ENCODE measurements at places on chromosomes 2 and 18.

DNA sequence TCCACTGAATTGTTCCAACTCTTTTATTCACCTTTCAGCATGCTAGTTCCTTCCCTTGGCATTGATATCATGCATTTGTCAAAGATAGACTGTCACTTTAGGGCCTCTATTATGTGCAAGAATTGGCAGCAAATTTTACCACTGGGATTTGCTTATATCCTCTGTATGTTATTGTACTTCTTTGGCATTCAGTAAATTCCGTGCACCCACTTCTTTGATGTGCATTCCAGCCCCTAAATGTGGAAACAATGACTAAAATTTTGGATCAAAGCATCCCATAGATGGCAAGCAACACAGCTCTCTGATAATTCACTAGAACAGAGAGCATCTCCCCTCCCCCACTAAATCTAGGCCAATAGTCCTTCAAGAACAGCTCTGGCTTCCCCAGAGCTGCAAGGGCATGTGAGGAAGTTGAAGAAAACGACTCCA, 399.0 kb upstream of the HNRNPA3 start:
- no peak for DNase-seq

- no peak for DNase-seq
Measured at GRCh38 chr18:76506974-76507764, 12.1 kb upstream of the ZNF516 start.

DNA sequence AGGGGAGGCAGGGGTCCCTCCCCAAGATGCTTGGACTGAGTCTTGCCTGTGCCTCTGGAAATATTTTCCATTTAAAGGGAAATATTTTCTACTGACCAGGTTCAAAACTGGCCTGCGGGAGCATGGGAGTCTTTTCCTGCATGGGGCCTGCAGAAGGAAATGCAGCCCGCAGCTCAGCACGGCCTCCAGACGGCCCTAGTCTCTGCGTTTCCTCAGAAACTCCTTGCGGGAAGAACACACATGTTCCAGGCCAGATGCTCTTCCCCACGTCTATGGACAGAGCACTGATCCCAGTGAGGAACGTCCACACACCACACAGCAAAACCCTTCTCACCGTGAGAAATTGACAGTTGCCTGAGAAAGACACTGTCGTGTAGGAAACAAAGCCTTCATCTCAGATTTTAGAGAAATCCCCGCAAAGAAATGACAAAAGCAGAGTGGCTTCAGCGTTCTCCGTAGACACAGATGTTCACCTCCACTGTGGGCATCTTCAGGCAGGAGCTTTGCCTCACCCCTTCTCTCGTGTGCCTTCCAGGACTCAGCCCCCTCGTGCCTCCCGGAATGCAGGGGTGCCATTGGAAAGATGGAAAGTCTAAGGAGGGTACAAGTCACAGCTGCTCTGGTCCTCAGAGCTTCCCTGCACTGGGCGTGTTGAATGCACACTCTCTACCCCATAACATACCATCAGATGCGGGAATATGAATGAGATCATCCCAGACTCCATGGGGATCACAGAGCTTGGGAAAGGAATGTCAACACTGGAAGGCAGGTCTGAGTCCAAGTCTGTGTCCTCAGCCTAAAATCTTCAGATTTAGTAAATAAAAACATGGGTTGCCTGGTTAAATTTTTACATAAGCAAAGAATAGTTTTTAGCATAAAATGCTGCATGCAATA, 438.7 kb upstream of the SALL3 start:
- DNase-seq: no peak

GRCh38 chr2:200383380-200384110, 77.1 kb downstream of the SPATS2L start:
- DNase-seq: no peak

- DNase-seq: no peak
Measured at GRCh38 chr2:127565261-127566138, 30.0 kb downstream of the MYO7B start.

GRCh38 chr2:156841321-156841720, 405.1 kb downstream of the GPD2 start:
- no peak for DNase-seq

DNA sequence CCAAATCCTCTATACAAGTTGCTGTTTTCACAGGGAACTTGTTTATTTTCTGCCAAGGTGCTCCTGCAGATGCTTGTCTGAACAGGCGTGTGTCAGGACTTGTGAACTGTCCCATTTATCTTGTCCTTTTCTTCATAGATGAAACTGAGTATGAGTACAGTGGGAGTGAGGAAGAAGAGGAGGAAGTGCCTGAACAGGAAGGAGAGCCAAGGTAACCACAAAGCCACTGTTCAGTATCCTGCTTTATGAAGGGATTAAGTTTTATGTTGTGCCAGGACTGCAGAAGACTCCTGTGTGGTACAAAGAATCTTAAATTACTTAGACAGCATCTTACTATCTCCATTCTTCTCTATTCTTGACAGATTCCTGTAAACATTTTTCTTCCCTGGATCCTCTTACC, 145.0 kb downstream of the MAP4K4 start:
- no peak for DNase-seq

DNA sequence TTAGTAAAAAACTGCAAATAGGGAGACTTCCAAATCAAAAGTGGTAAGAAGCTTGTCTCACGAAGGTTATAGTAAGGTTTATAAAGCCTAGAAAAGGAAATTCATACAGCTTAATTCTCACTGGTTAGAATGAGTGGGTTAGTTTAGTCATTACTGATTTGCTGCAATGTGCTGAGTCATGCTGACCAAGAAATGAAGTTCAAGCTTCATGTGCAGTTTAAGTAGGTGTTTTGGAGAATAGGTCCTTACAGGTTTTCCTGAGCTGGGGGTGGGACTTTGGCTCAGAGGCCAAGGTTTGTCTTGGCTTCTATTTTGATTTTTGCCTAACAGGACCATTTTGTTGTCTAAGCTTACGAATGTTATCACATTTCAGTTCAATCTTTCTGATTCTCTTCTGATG, 15.1 kb downstream of the CLIP4 start:
- peak; percentile 39 for DNase-seq

DNA sequence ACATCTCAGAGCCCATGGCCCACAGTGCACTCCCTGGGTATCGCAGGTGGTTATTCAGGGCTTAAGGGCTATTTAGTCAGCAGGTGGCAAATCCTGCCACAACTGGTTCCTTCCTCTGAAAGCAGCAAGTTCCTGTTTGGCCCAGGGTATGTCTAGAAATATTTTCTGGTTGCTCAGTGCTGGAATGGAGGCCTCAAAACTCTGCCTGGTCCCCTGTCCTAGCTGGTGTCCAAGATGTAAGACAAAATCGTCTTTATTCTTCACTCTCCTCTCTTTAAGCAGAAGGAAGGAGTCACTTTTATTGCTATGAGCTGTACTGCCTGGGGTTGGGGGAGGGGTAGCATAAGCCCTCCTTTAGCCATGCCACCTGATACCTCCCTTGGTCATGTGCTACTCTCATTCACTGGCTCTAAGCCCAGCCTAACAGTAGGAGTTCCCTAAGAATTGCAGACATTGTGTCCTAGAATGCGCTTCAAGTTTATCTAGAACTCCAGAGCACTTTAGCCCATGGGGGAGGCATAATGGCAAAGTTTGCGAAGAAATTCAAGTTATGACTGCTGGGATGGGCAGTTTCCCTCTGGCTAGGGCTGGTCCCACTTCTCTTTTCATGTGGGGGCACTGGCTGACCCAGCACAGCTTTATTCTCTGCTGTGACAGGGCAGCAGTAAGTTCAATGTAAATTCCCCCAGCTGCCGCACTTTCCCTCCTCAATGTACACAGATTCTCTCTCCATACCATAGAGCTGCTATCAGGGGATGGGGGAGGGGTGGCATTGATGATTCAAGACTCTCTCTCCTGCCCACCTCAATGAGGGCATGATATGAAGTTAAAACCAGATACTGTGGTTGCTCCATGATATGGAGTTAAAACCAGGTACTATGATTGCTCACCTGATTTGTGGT, 27.1 kb upstream of the CWC22 start:
- no peak for DNase-seq

GRCh38 chr2:158893474-158893873, 75.0 kb upstream of the TANC1 start:
- no peak for DNase-seq

DNA sequence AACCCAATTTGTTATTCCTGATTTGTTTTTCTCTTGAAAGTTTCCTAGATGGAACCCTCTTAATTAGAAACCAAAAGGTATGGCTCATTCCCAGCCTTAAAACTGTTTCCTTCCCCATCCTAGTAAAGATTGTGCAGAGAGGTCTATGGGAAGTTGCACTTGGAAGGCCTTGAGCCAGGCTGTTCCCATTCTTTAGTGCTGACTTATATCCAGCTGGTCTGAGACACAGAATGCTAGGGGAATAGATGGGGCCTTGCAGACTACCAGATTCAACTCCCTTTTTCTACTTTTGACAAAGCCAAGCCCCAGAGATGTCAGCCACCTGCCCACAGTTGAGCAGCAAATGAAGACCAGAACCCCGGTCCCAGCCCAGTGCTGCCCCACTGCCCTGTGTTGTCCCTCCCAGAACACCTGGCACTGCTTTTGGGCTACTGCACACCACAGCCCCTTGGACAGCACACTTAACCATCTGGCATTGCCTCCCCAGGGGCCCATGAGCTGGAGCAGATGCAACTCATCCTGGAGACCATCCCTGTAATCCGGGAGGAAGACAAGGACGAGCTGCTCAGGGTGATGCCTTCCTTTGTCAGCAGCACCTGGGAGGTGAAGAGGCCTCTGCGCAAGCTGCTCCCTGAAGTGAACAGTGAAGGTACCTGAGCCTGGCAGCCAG, 98.2 kb downstream of the MRO start:
- DNase-seq: no peak

- DNase-seq: no peak
Measured at GRCh38 chr18:21327101-21327500, 85.1 kb downstream of the GREB1L start.

GRCh38 chr2:26164641-26165211, 8.2 kb upstream of the GAREM2 start:
- no peak for DNase-seq

DNA sequence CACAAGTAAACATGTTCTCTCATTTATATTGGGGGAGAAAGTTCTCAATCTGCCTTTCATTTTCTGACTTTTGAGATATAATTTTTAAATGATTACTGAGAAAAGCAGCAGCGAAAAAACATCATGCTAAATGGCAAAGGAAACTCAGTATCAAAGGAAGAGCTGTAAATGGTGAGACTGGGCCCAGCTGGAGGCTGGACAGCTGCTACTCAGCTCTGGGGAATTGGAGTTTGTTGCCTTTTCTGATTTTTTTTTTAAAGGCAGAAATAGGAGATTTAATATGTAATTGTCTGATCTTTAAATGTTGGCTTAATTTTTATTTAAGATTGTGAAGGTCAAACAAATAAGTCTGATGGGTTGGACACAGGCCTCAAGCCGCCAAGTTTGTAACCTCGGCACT, 137.1 kb upstream of the TACR1 start:
- no peak for DNase-seq

DNA sequence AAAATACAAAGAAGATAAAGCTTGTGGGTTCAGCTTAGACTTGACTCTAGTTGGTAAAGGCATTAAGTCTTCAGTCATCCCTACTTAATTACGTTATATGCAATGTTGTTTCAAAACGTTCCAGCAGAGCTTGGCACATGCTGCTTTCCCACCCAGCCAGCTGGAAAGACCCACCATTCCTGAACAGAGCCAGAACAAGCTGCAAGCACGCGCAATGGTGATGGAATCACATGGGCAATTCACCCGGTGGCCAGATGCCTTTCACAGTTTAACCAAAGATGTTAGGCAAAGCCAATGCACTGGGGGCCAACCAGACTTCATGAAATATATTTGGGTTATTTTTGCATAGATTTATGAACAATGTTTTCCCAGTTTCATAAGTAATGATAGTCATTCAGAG, 123.4 kb upstream of the CDH20 start:
- DNase-seq: no peak

GRCh38 chr2:72135921-72136320, 11.7 kb downstream of the CYP26B1 start:
- DNase-seq: no peak

DNA sequence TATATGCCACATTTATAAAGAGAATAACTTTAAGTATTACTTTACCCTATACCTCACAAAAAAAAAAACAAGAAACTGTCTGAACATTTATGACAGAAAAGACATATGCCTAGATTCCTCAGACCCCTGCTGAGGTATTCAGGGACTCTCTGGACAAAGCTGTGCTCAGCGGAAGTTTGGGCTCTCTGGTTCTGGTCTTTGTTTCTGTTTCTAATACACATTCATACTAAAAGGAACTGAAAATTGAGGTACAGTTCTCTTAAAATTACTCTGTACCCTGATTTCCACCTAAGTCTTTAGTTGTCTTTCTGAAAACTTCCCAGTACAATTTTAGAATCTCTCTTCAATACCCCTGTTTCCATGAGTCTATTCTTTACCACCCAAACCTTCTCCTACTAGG, 160.3 kb downstream of the IKZF2 start:
- DNase-seq: no peak

DNA sequence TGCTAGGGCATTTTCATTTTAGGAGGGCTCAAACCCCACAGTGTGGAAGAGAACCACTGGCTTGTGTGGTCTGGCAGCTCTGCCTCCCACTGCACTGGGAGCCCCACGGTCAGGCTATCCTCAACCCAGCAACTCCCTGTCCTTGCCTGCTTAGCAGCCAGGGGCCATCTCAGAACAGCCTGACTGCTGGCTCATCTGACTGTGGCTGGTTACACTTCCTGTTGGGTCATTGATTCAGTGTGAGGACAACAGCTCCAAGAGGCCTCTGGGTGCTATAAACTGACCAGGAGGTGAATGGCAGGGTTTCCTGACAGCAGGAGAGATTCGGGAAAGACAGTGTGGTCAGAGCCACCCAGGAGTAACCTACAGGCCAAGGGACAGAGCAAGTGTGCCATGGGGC, 40.1 kb downstream of the AMER3 start:
- DNase-seq: no peak

GRCh38 chr2:207285473-207285815, 119.7 kb upstream of the KLF7 start:
- no peak for DNase-seq

DNA sequence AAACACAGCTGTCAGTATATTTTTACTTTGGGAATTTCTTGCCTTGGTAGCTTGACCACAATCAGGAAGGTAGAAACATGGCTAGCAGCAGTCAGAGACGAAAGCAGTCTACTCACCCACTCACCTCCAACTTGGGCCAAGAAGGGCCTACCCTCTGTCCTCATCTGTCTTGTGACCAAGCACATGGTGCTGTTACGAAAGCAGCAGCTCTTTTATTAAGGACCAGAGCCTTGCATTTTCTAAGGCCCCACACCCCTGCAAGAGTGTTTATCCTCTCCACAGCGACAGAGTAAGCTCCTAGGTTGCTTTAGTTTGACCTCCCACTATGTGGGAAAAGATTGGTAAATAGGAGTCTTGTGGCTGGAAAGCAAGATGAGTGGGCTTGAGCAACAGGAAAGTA, 31.3 kb upstream of the MSTN start:
- no peak for DNase-seq

GRCh38 chr2:99970292-99970868, 172.0 kb downstream of the AFF3 start:
- DNase-seq: no peak

GRCh38 chr2:12211326-12212175, 465.1 kb downstream of the LPIN1 start:
- DNase-seq: no peak

GRCh38 chr2:190698895-190699294, 50.0 kb downstream of the NAB1 start:
- DNase-seq: no peak

GRCh38 chr2:168697668-168698121, 104.7 kb upstream of the NOSTRIN start:
- no peak for DNase-seq

- DNase-seq: no peak
Measured at GRCh38 chr18:23225503-23225902, 90.2 kb downstream of the CABLES1 start.

All from T-helper 2 cell treated with Interferon-gamma antibody and Interleukin-4, amounts not matched to agents 5 μg/mL and 100 μg/mL, for 36 hours (primary cell).